ENCODE measurements at places on chromosomes 13 and 19. TPM values are rescaled to one million over a fixed set of nuclear protein-coding genes. Genes with fewer than 3 reads are reported as not detected.

ZNF829 gene
- total RNA-seq, result 0.44 TPM

DCT gene
- not detected for total RNA-seq

KLHL1 gene
- total RNA-seq, result not detected

RABAC1 gene
- total RNA-seq, result 202 TPM

RASAL3 gene
- not detected for total RNA-seq

RNF225 gene
- 0.19 TPM for total RNA-seq

SBK2 gene
- 1.8 TPM for total RNA-seq

TMEM38A gene
- 0.94 TPM for total RNA-seq

FFAR2 gene
- 0.04 TPM for total RNA-seq

LYL1 gene
- total RNA-seq, result 0.69 TPM

TNFSF11 gene
- not detected for total RNA-seq

LILRA5 gene
- total RNA-seq, result not detected

SPACA4 gene
- total RNA-seq, result not detected

Data from A549 treated with dexamethasone at 1 μM for 4 hours (cell line).